B cell (primary cell): ENCODE measurements at places on chromosomes 7 and 10.

DNA sequence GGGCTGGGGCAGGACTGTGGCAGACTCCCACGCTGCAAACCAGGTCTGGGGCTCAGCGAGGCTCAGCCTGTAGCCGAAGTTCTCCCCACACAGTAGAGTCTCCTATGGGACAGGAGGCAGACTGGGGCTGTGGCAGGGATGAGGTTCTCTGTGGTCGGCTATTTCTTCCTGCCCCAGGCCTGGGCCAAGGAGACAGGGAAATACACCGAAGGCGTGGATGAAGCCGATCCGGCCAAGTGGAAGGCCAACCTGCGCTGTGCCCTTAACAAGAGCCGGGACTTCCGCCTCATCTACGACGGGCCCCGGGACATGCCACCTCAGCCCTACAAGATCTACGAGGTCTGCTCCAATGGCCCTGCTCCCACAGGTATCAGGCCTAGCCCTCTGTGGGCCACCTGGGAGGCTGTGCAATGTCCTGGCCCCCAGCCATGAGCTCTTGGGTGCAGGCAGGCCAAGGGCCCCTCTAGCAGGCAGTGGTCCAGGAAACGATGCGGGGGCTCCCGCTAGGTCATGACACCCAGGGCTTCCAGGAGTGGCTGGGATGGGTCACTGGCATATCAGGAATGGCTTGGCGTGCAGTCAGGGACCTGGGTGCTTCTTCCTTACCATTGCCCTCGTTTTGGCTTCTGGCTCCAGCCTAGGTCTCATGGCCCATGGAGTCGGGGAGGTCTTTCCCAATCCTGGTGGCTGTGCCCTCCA lies 8.1 kb downstream of the IRF5 start:
- DNase-seq, result no peak

DNA sequence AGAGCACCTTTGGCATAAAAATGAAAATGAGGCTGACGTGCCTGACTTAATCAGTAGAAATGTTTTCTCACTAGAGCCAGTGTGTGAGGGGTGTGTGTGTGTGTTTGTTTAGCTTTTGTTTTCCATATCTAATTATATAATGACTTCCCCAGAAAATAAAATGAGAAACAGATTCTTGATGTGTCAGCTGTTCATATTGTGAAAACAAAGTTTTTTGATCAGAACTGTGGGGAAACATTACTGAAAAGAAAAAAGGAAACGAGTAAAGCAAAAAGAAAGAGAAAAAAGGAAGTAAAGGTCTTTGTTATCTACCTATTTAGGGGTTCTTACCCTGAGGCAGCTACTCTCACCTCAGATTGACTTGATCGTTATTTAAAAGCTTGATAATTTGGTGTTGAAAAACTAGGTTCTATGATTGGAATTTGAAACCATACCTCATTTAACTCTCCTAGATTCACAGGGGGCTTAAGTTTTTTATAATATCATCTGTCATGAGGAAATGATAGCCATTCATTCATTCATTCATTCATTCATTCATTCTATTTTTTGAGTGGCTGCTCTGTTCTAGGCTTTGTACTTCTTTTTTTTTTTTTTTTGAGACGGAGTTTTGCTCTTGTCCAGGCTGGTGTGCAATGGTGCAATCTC lies 58.0 kb downstream of the CREM start:
- peak; percentile 65 for DNase-seq

DNA sequence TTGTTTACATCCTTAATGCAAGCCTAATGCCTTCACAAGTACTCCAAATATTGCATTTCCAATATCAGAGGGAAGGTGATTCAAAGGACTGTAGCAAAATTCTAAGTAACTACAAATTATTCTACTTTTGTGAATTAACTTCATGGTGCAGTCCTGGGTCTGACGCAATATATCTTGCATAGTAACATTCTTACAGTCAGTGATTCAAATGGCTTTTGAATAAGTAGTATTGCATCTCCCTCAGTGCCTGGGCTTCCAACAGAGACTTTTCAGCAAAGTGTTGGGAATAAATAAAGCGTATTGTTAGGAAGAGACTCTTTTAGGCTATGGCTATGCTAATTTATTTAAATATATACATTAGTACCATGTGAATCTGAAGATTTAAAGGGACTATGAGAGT lies 564.7 kb upstream of the COBL start:
- DNase-seq, result no peak

DNA sequence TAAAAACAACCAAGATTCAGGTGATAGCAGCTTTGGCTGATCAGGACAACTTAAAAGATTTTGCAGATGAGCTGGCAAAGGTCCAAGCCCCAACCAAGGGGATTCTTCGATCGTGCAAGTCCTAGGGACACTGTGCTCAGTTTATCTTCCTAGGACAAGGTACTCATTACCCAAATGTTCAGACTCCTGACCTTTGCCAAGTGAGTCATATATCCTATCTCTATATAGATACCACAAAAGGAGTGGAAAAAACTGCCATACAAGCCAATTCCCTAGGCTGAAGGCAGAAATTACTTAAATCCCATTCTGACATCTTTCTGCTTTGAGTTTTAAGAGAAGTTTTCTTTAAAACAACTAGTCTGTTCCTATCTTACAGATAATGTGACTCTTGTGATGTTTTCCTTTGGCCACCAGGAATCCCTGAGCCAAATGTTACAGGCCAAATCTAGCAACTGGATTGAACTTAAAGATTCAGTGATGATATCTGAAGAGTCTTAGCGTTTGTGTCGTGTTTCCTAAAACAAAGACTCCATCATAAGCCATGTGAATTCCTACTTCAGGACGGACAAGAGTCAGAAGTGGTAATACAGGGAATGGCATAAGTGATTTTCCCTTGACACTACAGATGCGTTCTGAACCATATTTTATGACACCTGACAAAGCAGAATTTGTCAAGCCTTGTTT lies 142.6 kb upstream of the ASAH2 start:
- DNase-seq, result no peak

DNA sequence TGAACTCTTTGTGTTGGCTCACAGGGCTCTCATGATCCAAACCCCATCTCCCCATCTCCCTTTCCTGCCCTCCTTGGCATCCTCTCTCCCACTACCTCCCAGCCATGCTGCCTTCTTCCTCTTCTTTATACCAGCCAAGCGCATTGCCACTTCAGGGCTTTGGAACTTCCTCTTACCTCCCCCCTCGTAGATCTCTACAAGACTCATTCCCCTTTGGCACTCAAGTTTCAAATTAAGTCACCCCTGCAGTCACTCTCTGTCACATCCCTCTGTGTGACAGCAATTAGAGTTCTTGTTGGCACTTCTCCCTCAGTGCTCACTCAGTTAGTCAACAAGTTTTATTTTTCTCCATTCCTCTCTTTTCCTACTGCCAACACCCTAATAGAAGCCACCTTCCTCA lies 20.8 kb upstream of the NRP1 start:
- DNase-seq, result no peak

GRCh38 chr7:2544541-2545188 lies 10.7 kb downstream of the BRAT1 start:
- no peak for DNase-seq

DNA sequence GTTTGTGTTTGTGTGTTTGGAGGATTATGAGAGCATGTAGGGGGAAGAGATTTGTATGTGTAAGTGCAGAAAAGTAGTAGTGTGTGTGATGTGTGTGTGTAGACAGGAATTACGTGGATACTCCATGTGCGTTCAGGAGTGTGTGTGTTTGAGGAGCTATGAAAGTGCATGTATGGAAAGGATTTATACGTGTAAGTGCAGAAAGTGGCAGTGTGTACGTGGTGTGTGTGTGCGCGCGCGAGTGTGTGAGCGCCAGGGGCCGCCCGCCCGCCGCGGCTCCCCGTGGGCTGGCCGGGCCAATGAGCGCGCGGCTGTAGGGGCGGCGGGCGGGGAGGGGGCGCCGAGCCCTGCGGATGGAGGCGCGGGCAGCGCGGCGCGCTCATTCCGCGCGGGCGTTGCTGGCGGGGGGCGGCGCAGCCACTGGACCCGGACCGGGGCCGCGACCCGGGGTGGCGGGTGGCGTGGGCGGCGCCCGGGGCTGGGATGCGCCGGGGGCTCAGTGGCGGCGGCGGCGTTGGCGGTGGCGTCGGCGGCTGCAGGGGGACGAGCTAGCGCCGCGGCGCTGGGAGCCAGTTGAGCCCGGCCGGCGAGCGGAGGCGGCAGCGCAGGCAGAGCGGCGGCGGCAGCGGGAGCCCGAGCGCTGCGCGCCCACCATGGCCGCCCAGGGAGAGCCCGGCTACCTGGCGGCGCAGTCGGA lies at the start of gene BICC1:
BICC1 (plus strand) TSS at position 382 of the 697 bp plus-strand sequence; CDS start at position 654, 272 bp downstream.
- peak; percentile 4 for DNase-seq

- DNase-seq, result no peak
Observed at GRCh38 chr7:26457696-26458327, 166.2 kb downstream of the SNX10 start.

- DNase-seq, result no peak
Observed at GRCh38 chr7:101559586-101559985, 69.5 kb downstream of the MYL10 start.

GRCh38 chr10:92918603-92919002 lies 70.3 kb downstream of the EXOC6 start:
- no peak for DNase-seq

- peak; percentile 69 for DNase-seq
Observed at GRCh38 chr10:59865101-59865500, 41.3 kb downstream of the CCDC6 start.

- no peak for DNase-seq
Observed at GRCh38 chr7:10657201-10657600, 316.5 kb upstream of the PHF14 start.

GRCh38 chr7:3825491-3825890 lies 524.4 kb downstream of the SDK1 start:
- DNase-seq, result no peak

DNA sequence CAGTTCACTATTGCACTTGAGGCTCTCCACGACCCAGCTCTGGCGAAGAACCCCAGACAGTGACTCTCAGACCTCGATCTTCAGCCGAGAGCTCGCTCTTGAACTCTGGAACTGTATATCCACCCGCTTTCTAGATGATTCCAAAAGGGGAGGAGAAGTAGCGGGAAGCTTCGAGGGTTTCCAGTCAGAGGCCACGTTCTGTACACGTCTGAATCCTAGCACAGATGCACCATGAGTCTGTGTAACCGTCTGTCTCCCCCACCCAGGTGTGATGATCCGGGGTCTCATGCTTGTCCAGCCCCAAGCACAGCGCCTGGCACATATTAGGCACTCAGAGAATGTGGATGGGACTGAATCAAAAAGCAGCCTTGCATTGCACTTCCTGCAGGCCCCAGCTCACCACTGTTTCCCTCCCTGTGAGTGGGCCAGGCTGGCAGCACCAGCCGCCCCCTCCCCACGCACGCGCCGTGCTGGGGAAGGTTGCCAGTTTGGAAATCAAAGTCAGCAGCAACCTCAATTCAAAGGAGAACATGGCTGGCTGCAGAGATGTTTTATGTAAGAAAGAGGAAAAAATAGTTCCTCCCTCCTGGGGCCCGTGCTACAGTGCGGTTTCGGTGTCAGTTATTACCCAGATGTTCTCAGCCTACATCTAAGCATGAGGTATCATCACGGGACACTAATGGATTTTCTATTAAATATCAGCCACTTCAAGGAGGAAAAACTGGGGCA lies 5.7 kb downstream of the GRID2IP start:
- DNase-seq, result no peak

- peak; percentile 43 for DNase-seq
Observed at GRCh38 chr10:128161031-128161430, 34.8 kb upstream of the MKI67 start.

DNA sequence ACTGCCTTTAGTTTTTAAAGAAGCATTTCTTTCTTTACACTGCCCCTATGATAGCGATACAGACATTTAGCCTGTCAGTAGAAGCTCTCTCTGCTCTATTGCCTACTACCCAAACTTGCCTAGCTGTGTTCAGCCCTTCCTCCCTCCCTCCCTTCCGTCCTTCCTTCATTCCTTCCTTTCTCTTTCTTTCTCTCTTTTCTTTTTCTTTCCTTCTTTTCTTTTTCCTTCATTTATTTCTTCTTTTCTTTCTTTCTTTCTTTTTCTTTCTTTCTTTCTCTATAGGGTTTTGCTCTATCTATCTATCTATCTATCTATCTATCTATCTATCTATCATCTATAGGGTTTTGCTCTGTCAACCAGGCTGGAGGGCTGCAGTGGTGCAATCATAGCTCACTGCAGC lies 7.1 kb upstream of the ZNF212 start:
- no peak for DNase-seq

- no peak for DNase-seq
Observed at GRCh38 chr7:150966002-150966401, 12.1 kb downstream of the KCNH2 start.

DNA sequence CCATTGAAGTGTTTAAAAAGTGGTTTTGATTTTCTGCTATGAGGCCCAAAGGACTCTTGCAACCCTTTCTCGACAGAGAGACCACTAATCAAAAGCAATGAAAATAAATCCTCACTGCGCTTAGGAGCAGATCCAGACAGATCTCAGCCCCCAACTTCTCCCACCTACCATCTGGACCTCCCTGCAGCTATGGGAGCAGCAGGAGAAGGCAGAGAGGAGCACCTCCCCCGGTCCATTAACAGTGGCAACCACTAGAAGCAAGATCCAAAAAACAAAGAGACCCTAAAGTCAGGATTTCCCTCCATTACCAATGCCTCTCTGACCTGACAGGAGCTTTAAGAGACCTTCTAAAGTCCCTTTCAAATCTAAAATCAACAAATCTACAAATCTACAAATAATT lies 99.0 kb upstream of the LSM8 start:
- no peak for DNase-seq

DNA sequence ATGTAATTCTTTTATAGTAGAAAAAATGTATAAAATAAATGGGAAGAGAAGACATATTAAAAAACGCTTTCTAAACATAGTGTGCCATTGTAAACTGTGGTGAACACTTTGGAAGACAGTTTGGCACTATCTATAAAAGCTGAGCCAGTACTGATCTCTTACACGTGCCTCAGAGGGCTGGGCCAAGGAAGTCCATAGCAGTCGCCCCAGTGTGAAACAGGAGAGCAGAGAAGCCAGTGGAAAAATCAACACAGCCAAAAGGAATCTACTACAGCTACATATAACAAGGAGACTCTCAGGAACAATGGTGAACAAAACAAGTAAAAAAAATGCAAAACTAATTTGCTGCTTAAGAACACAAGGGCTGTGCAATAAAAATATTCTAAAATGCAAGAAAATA lies 20.6 kb downstream of the SEPHS1 start:
- no peak for DNase-seq

DNA sequence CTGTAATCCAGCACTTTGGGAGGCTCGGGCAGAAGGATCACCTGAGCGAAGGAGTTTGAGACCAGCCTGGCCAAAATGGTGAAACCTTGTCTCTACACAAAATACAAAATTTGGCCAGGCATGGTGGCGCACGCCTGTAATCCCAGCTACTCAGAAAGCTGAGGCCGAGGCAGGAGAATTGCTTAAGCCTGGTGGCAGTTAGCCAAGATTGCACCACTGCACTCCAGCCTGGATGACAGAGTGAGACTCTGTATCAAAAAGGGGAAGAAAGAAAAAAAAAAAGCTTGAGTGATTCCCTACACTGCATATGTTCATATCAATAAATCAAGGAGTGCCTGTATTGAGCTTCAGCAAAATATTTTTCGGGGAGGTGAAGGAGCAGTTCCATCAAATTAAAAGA lies 45.8 kb upstream of the SRRM3 start:
- no peak for DNase-seq

- no peak for DNase-seq
Observed at GRCh38 chr7:54932818-54933543, 85.8 kb upstream of the EGFR start.

- no peak for DNase-seq
Observed at GRCh38 chr10:70693619-70694335, 21.5 kb downstream of the ADAMTS14 start.

- DNase-seq, result peak; percentile 62
Observed at GRCh38 chr10:109956454-109957091, 33.3 kb upstream of the XPNPEP1 start.
